ENCODE measurements at places on chromosomes 2 and 18.

GRCh38 chr2:235031686-235032373 lies 80.0 kb downstream of the SH3BP4 start:
- no peak for DNase-seq

GRCh38 chr2:120373424-120373823 lies 27.5 kb downstream of the INHBB start:
- DNase-seq = no peak

DNA sequence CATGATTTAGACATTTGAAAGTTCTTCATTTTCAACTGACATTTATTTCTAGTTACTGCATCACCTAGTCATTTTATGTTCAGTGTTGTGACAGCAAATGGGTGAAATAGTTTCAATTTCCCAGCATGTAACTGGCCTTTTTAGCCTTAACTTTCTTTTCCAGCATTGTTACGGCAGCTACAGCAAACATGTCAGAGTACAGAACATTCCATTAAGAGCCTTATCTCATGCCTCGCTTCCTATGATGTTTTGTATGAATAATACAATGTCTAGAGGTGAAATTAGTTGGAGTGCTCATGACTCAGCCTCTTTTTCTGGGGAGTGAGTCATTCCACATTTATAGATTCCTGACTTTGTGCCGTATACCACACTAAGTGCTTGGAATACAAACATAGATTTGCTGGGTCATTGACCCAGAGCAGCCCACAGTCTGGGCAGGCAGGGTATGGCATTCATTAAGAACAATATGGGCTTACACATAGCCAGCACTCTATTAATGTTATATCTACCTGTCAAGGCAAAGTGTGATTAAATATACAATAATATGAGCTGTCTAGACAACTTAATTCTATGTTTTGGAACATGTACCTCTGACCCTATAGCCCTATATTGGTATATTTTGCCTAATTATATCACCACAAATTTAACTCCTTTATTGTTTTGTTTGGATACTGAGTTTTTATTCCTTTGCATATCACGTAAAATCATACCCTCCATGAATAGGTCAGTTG lies 72.2 kb downstream of the MAP2 start:
- peak; percentile 98 for DNase-seq

- peak; percentile 34 for DNase-seq
Observed at GRCh38 chr2:39948016-39948719, 169.1 kb upstream of the THUMPD2 start.

GRCh38 chr18:22783662-22784076 lies 149.5 kb upstream of the RBBP8 start:
- no peak for DNase-seq

DNA sequence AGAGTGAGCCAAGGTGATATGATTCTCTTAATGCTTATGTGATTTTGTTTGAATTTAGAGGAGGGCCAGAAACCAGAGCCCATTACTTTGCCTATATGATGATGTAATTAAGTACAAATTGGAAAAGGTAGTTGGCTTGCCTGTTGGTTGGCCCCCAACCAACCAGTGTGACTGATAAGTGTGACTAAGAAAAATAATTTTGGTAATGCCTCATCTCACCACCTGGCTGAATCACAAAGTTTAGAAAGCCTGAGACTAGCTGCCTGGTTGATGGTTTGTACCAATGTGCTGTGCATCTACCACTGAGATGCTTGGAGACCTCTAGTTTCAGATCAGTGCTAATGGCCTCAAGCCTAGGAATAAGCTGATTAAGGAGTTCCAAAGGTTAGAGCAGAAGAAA lies 338.7 kb downstream of the CDH2 start:
- DNase-seq = no peak

DNA sequence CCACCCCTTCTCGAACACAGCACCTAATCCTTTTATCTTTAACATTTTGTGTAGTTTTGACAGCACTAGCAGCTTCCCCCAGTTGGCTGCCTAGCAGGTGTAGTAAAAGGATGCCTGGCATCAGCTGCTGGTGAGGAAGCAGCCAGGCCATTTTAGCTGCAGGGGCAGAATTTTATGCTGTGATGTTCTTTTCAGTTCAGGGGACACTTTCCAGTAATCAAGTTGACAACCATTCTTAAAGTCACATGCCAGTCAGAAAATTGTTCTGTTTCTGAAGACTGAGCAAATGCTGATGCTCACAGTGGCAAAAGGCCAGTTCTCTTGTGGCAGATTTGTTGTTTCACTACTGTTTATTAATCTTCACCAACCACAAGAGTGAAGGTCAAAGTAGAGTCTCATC lies 570.8 kb downstream of the CCDC85A start:
- no peak for DNase-seq

GRCh38 chr2:47072728-47073191 lies 82.3 kb downstream of the STPG4 start:
- DNase-seq = no peak

GRCh38 chr18:77132369-77133050 lies at the start of gene MBP:
Gene MBP (minus strand): TSS chr18:77132783. CDS start chr18:77105261, 27,522 bp downstream.
- no peak for DNase-seq

- DNase-seq = no peak
Observed at GRCh38 chr18:11119959-11120587, 29.3 kb downstream of the PIEZO2 start.

DNA sequence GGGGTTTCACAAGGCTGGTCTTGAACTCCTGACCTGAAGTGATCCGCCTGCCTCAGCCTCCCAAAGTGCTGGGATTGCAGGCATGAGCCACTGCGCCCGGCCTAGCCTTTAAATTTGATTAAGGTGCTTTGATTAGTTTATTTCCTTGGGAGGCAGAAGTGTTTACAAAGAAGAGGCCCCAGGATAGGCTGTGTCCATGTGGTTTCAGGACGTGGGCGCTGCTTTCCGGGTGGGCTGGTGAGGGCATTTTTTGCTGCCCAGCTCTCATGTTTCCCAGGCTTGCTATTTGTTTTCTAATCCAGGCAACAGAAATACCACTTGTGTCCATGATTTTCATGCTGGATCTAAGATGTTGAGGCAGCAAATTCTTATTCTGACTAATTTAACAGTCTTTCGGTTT lies 124.2 kb downstream of the SH3RF3 start:
- DNase-seq = no peak

GRCh38 chr2:72834596-72834995 lies 8.8 kb upstream of the EXOC6B start:
- DNase-seq = no peak

DNA sequence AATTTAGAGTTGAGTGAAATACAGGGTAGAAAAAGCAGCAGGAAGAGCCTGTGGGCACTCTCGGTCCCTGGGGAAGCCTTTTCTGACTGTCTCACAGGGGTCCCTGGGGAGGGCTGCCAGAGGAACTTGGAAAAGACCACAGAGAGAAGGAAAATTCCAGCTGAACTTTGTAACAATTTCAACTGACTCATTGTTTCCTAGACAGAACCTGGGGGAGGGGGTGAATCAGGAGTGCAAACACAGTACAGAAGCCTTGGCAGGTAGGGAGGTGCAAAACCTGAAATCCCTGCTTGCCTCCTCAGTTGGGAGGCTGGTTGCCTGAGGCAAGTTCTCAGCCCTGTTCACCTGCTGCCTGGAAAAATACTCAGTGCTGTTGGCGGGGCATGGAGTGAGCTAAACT lies 106.8 kb downstream of the GRB14 start:
- DNase-seq = peak; percentile 44

- no peak for DNase-seq
Observed at GRCh38 chr2:15800495-15801329, 139.6 kb upstream of the MYCN start.

DNA sequence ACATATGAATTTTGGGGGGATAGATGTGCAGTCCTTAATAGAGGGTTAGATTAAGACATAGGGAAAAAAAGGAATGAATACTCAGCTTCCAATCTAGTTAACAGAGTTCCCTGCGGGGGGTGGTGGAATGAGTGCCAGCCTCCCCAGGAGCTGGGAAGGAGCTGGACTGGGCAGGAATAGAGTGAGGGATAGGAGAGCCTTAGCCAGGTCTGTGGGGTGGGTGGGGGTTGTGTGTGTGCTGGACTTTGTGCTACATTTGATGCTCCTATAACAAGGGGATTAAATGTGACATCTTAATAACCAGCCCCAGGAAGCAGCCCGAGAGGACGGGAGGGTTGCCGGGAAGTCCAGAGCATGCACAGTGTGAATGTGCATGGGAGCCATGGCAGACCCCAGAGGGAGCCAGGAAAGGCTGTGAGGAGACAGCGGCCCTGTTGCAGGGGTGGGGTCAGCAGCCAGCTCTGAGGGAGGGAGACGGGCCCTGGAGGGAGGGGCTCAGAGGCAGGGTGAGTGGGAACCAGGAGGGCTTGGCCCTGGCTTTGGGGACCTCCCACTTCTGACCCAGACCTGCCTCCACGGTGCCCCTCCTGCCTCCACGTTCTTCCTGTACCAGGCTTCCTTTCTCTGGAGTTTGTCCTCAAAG lies 3.6 kb upstream of the MBP start:
- DNase-seq = no peak

Measured in kidney epithelial cell (primary cell).